Tibial nerve (tissue), 4 donors: ENCODE measurements at places on chromosomes 4 and X. TPM values are rescaled to one million over a fixed set of nuclear protein-coding genes. Genes with fewer than 3 reads are reported as not detected.

DNA sequence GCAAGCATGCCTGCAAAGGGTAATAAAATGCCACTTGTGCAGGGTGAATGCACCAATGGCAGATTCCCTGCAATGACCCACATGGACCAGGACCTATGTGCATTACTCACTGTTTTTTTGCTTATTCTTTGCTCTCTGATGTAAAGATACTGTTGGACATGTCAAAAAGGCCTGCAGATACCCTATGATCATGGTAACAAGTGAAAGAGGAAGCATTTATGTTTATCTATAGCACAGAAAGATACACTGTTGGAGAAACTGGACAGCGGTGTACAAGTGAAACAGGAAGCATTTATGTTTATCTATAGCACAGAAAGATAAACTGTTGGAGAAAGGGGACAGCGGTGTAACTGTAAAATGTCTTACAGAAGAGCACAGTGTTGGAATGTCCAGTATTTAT is 127.5 kb downstream of the PAPSS1 start:
- H3K27me3 ChIP-seq: no peaks in the 10 kb centered on the region
- no peak for DNase-seq
- no peak overlapping the region for H3K4me3 ChIP-seq
- H3K4me1 ChIP-seq: no peaks in the 10 kb centered on the region

Gene SMIM43
- 5.7 TPM for total RNA-seq

DNA sequence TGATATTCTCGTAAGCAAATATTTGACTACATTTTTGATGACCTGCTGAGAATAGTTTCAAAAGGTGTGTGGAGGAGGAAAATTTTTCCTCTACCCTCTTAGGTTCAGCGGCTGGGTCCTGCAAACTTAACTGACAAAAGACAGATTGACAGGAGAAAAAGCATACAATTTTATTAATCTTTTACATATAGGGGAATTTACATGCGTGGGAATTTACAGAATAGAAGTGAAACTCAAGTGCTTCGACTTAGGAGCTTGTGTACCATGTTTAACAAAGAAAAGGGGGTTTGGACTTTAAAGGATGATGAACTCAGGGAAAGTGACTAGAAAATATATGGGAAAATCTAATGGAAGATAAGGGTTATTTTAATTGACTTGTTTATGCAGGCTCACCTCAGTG is 2.5 kb downstream of the HERC6 start:
- H3K27me3 ChIP-seq: no peaks in the 10 kb centered on the region
- H3K4me1 ChIP-seq: peaks cover 3% of the 10 kb centered on the region
- DNase-seq: no peak
- H3K27ac ChIP-seq: no peak overlapping the region
- no peaks in the 10 kb centered on the region for H3K36me3 ChIP-seq

DNA sequence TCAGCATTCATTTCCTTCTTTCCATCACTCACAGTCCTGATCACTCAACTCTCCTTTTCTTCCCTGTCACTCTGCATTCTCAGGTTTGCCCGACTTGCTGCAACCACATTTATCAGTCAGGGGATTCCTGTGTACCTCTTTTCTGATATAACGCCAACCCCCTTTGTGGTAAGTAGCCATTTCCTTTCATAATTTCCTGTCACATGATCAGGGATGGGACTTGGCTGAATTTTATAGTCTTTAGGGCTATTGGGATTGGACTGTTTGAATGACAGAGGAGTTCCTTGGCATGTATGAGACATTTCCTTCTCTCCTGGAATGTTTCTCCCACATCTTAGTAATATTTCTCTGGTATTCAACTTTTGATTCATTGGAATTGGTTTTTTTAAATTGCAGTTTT is 11.0 kb downstream of the PGM2 start:
- H3K36me3 ChIP-seq: peaks cover 6% of the 10 kb centered on the region
- no peaks in the 10 kb centered on the region for H3K27me3 ChIP-seq
- no peak overlapping the region for H3K4me3 ChIP-seq
- H3K27ac ChIP-seq: no peak overlapping the region
- DNase-seq: no peak

GRCh38 chrX:27751976-27752375 is 55.8 kb upstream of the MAGEB10 start:
- no peaks in the 10 kb centered on the region for H3K4me1 ChIP-seq
- H3K27me3 ChIP-seq: no peaks in the 10 kb centered on the region
- H3K4me3 ChIP-seq: no peak overlapping the region
- H3K36me3 ChIP-seq: no peaks in the 10 kb centered on the region
- H3K27ac ChIP-seq: no peak overlapping the region

GRCh38 chr4:153791746-153792617 is 3.1 kb upstream of the SFRP2 start:
- H3K27me3 ChIP-seq: no peaks in the 10 kb centered on the region
- no peaks in the 10 kb centered on the region for H3K36me3 ChIP-seq
- peaks cover 39% of the 10 kb centered on the region for H3K4me1 ChIP-seq
- peak; percentile 88 for DNase-seq
- no peak overlapping the region for H3K27ac ChIP-seq

Gene USP17L22
- not detected for total RNA-seq

- H3K27me3 ChIP-seq: no peaks in the 10 kb centered on the region
- no peak overlapping the region for H3K27ac ChIP-seq
- no peak for DNase-seq
These were observed 6.8 kb upstream of the SHOX start for GRCh38 chrX:623599-624315.

DNA sequence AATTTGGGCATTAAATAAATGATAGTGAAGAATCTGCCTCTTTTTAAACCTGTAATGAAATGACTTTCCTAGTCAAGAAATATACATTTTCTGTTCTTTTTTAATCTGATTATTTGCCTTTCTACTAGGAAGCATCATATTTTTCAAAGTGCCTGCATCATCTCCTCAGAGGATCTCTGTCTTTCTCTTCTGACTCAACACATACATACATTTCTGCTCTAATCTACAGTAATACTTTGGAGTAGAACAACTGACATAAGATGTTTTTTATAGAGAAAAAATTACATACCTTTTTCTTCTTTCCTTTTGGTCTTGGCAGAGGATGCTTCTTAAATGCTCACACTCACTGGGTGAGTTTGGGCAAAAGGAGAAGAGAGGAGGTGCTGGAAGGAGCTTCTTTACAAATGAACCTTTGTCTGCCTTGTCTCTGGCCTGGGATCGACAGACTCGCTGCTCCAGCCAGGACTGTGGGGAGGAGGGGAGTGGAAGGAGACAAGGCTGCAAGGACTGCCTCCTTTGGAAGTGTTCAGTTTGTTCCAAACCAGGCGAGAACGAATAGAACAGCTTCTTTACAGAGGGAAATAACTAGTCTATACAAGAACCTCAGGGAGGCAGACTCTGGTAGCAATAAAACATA is at the start of gene SCRG1:
Gene SCRG1 (minus strand): TSS at position 338 of the 637 bp plus-strand sequence. CDS start 7,702 bp downstream, outside the sequence.
- H3K36me3 ChIP-seq: peaks cover 32% of the 10 kb centered on the region
- DNase-seq: no peak
- no peaks in the 10 kb centered on the region for H3K4me1 ChIP-seq
- no peaks in the 10 kb centered on the region for H3K27me3 ChIP-seq
- H3K4me3 ChIP-seq: no peak within 1 kb of the TSS

GRCh38 chr4:121541696-121542095 is 155.1 kb downstream of the ANXA5 start:
- H3K27ac ChIP-seq: no peak overlapping the region
- no peaks in the 10 kb centered on the region for H3K36me3 ChIP-seq
- no peak overlapping the region for H3K4me3 ChIP-seq

DNA sequence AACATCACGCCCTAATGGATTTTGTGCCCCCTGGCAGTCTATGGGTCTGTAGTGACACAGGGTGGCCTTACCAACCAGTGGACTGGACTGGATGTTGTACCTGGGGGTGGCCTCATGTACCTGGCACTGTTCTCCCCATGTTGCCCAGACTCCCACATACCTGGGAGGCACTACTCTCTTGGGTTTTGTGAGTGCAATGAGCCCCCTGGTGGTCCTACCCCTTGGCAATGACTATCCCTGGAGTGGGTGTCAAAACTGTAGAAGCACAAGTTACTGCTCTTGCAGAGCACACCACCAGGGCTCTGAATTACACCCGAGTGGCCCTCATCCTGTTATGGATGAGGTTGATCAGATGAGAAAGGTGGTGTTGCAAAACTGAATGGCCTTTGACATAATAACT is 57.8 kb upstream of the CCDC149 start:
- H3K27me3 ChIP-seq: no peaks in the 10 kb centered on the region
- H3K27ac ChIP-seq: no peak overlapping the region
- DNase-seq: no peak
- no peak overlapping the region for H3K4me3 ChIP-seq
- no peaks in the 10 kb centered on the region for H3K4me1 ChIP-seq

DNA sequence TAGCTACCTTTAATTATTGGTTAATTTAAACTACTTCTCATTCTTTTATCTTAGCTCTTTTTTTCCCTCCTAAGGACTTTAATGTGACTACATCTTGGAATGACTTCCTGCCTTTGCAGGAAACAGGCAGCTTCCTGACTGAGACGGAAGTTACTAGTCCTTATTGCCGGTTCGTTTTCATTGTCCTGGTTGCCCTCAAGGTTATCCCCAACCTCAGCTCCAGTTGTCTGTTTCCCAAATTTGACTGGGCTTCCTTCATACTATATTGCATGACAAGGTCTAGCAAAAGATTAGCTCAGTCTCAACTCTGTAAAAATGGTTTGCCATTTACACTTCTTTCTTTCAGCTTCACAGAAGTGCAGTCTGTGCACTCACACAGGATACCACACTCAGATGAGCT is 109.9 kb upstream of the DDX53 start:
- no peaks in the 10 kb centered on the region for H3K36me3 ChIP-seq
- no peak for DNase-seq
- H3K4me1 ChIP-seq: no peaks in the 10 kb centered on the region
- H3K27ac ChIP-seq: no peak overlapping the region
- no peak overlapping the region for H3K4me3 ChIP-seq

DNA sequence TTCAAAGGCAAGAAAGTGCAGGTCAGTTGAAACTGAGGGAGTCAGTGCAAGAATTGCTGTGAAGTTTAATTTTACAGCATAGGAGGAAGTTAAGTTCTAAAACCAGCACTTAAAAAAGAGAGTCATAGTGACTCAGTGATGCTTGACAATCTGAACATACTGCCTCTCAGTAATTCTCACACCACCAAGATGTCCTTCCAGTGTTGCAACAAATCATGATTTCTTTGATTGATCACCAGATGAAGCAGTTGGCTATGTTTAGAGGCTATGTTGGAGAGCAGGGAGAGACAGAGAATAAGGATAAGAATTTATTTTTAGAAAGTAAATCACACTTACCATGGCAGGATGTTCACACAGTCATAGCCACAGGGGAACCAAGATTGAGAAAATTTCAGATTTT is 13.2 kb downstream of the TRIM2 start:
- no peaks in the 10 kb centered on the region for H3K27me3 ChIP-seq
- H3K36me3 ChIP-seq: no peaks in the 10 kb centered on the region
- H3K4me3 ChIP-seq: no peak overlapping the region
- H3K4me1 ChIP-seq: no peaks in the 10 kb centered on the region

GRCh38 chr4:30181512-30181911 is 538.7 kb upstream of the PCDH7 start:
- H3K36me3 ChIP-seq: no peaks in the 10 kb centered on the region
- no peak for DNase-seq
- no peak overlapping the region for H3K27ac ChIP-seq
- no peak overlapping the region for H3K4me3 ChIP-seq

DNA sequence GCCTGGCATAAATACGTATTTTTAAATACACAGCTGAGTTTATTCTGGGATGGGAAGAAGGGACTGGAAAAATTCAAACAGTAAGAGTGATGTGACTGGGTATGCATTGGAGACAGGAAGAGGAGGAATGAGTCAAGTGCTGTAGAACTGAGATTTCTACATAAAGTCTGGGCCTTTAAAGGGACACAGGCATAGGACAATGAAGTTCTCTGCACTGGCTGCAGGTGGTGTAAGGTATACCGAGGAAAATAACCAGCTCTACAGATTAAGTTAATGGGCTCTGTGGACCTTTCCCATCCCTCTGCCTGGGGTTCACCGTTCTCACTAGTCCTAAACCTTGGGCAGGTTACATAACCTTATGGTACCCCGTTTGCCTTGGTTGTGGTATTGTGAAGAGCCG is 68.7 kb downstream of the DHX15 start:
- no peaks in the 10 kb centered on the region for H3K27me3 ChIP-seq
- H3K4me3 ChIP-seq: no peak overlapping the region
- no peaks in the 10 kb centered on the region for H3K36me3 ChIP-seq
- no peak overlapping the region for H3K27ac ChIP-seq

Gene RPA4
- 12.6 TPM for total RNA-seq

DNA sequence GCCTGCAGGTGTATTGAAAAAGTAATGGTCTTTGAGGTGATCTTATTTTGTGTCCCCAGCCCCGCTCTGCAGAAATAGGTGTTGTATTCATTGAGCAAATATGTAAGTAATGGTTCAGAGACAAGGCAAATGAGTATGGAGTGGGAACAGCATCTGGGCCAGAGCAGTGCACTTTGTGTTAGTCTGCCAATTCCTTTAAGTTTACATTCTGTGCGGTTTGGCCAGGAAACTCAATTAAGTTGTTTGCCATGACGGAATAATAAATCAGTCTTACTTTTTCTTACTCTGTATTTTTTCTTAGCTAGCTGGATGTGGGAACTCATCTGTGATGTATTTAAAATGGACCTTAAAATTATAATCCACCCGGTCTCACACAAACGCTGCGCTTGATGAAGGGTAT is 12.6 kb downstream of the DCLK2 start:
- H3K27me3 ChIP-seq: no peaks in the 10 kb centered on the region
- H3K27ac ChIP-seq: no peak overlapping the region
- H3K4me1 ChIP-seq: no peaks in the 10 kb centered on the region
- H3K36me3 ChIP-seq: no peaks in the 10 kb centered on the region
- no peak for DNase-seq
- H3K4me3 ChIP-seq: no peak overlapping the region

DNA sequence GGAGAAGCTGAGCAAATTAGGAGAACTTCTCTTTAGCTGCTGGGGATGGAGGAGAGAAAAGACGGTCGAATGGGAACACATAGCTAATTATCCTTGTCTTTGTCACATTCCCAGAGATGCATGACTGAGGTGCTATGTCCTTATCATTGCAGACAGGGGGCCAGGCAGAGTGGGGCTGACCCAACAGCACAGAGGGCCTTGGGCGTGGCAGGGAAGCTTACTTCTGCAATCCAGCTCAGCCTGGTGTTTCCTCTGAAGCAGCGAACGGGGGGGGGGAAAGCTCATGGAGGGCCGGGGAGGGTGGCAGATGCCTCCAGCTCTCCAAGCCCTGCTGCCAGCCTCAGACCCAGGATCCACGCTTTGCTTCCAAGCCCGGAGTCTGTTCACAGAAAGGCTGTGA is 50.8 kb upstream of the HOPX start:
- H3K36me3 ChIP-seq: no peaks in the 10 kb centered on the region
- H3K4me3 ChIP-seq: no peak overlapping the region
- peak; percentile 16 for DNase-seq
- H3K4me1 ChIP-seq: no peaks in the 10 kb centered on the region
- H3K27ac ChIP-seq: no peak overlapping the region

Gene MAGEB10
- total RNA-seq: not detected

Gene REPS2
- total RNA-seq: 9.0 TPM

GRCh38 chr4:76545226-76545884 is 110.3 kb downstream of the SHROOM3 start:
- peaks cover 3% of the 10 kb centered on the region for H3K4me1 ChIP-seq
- H3K27ac ChIP-seq: no peak overlapping the region
- no peak for DNase-seq

Gene SAGE1
- total RNA-seq: not detected
